ENCODE measurements at places on chromosomes 5 and 9.

DNA sequence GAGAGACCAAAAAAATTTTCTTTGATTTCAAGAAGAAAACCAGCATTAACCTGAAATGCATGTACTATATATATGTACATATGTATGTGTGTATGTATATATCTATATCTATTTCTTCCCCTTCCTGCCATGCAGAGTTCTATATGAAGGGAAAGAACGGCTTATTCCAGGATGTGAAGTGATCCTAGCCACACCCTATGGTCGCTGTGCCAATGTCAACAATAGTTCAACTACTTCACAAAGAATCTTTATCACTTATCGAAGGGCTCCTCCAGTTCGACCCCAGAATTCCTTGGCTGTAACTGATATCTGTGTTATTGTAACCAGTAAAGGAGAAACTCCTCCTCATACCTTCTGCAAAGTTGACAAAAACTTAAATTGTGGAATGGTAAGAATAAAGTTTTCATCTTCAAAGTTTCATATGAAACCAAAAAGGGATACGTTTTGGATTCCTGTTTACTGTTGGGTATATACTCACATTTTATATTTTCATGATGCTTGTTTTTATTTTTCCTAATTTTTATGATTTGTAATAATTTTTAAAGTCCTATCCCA lies 56.2 kb downstream of the DENND4C start:
- DNase-seq, result no peak

- DNase-seq, result no peak
These were observed 2.3 kb upstream of the PLK2 start for GRCh38 chr5:58462154-58462553.

DNA sequence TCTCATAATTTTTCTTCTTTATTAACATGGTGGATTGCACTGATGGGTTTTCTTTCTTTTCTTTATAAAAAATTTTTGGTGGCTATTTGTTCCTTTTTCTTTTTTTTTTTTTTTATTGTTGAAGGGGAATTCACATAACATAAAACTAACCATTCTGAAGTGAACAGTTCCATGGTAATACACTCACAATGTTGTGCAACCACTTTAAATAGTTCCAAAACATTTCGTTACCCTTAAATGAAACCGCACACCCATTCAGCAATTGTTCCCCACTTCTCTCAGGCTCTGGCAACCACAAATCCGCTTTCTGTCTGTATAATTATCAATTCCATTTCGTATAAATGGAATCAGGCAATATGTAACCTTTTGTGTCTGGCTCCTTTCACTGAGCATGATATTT lies 11.7 kb upstream of the SETX start:
- DNase-seq, result no peak

- no peak for DNase-seq
These were observed 82.1 kb upstream of the ALDH1A1 start for GRCh38 chr9:73034962-73035361.

DNA sequence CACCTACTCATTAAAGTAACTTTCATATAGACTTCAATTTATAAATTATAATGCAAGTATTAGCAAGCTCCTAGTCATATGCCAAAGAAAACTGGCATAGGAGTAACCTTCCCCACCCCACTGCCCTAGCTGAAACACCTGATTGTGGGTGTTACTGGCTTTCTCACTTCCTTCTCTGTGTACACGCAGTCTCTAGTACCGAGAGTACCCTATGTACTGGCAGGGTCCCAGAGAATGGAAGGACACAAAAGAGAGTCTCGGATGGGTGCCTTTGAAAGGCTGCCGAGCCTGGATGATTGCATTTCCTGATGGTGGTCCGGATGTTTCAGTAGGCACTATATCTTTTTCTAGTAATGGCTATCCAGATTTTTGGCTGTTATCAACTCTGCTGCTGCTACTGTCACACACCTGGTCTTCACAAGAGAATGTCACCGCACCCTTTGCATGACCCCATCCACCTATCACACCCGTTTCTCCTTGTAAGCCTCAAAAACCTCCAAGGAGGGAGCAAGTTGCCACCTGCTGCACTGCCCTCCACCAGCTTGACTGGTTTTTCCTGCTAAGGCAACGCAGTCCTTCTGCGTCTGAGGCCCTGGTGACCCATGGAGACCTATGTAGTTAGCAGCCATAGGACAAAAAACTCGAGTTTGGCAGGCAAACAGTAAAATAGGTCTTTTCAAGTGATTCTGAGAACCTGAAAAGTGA lies 53.8 kb upstream of the CLINT1 start:
- DNase-seq, result no peak

DNA sequence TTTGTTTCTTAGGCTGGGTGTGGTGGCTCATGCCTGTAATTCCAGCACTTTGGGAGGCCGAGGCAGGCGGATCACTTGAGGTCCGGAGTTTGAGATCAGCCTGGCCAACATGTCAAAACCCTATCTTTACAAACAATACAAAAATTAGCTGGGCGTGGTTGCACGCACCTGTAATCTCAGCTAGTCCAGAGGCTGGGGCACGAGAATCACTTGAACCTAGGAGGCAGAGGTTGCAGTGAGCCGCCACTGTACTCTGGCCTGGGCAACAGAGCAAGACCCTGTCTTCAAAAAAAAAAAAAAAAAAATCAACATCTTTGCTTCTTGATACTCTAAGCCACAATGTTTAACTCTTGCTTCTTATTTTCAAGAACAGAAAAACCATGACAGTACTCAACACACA lies 16.1 kb downstream of the UBAP2 start:
- no peak for DNase-seq

DNA sequence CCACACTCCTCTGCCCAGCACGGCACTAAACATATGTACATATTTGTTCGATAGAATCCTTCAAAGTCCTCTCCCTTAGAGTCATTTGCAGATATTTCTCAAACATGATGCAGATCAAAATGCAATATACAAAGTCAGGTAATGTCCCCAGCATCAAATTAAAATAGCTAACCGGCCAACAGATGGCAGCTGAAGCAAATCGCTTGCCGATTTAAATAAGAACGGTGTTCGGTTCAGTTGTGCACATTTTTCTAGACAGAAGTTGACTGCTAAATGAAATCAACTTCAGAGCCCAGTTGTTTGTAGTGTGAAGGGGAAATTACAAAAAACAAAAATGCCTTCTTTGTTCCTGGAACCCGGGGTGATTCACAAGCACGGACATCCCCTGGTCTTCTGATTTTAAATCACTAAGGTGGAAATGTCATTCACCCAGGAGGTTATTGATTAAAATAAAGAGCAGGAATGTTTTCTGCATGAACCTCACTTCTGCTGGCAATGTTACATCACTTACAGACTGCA lies 219.2 kb downstream of the EBF1 start:
- no peak for DNase-seq

GRCh38 chr9:13139641-13140171 lies 139.8 kb downstream of the MPDZ start:
- no peak for DNase-seq

Measured in C1 segment of cervical spinal cord (tissue), 14 donors.